ENCODE measurements at places on chromosomes 12 and 14. TPM values are rescaled to one million over a fixed set of nuclear protein-coding genes. Genes with fewer than 3 reads are reported as not detected.

DNA sequence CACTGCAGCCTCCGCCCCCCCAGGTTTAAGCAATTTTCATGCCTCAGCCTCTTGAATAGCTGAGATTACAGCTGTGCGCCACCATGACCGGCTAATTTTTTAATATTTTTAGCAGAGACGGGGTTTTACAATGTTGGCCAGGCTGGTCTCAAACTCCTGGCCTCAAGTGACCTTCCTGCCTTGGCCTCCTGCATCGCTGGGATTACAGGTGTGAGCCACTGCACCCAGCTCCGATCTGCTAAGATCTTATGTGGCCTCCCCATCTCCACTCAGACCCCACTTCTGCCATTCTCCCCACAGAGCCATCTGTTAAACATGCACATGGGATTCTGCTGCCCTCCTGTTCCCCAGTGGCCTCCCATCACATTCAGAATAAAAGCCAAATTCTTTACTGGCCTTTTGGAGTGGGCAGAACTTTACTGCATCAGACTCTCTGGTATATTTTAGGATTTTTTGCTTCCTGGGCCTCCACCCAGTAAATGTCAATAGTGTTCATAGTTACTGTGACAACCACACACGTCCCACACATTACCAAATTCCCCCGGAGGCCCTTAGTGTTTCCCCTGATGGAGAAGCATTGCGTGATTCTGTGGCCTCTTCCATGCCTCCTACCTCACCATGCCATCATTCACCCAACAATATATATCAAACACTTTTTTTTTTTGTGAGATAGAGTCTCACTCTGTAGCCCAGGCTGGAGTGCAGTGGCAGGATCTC lies 96.3 kb downstream of the PTPN11 start:
- no peaks in the 10 kb centered on the region for H3K4me1 ChIP-seq
- no peak for DNase-seq
- H3K4me3 ChIP-seq: no peak overlapping the region
- H3K27ac ChIP-seq: no peak overlapping the region
- no peaks in the 10 kb centered on the region for H3K27me3 ChIP-seq
- H3K36me3 ChIP-seq: no peaks in the 10 kb centered on the region

GRCh38 chr14:77559381-77559780 lies 57.1 kb downstream of the SPTLC2 start:
- H3K36me3 ChIP-seq: peaks cover 16% of the 10 kb centered on the region
- H3K27me3 ChIP-seq: no peaks in the 10 kb centered on the region
- H3K27ac ChIP-seq: no peak overlapping the region
- no peak overlapping the region for H3K4me3 ChIP-seq
- H3K4me1 ChIP-seq: no peaks in the 10 kb centered on the region

- no peak overlapping the region for H3K27ac ChIP-seq
- no peak overlapping the region for H3K4me3 ChIP-seq
- DNase-seq: no peak
- no peaks in the 10 kb centered on the region for H3K36me3 ChIP-seq
- no peaks in the 10 kb centered on the region for H3K27me3 ChIP-seq
Measured at GRCh38 chr12:121392325-121392716, 7.6 kb upstream of the RNF34 start.

DNA sequence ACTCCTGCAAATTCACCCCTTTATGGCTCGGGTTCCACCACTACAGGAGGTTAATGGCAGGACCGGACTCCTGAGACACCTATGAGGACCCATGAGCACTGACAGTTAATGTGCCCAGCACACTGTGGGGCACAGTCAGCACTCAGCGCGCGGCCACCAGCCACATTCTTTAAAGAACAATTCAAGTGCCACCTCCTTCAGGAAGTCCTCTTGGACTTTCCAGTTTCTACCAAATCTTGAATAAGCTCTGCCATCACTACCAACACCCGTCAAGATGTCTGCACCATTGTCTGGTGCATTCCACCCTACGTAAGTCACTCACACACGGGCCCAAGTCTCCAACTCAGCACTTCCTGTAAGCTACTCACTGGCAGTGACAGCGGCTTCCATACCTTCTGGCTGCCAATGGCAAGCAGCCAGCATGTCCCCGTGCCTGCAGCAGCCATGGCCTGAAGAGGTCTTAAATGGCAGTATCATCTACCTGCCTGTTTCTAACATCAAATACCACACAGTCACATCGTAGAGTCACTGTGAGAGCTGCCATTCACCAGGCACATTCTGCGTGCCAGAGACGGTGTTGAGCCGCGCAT lies 48.5 kb downstream of the CDC42BPB start:
- H3K4me3 ChIP-seq: no peak overlapping the region
- DNase-seq: peak; percentile 67
- H3K36me3 ChIP-seq: peaks cover 49% of the 10 kb centered on the region
- peaks cover 46% of the 10 kb centered on the region for H3K4me1 ChIP-seq
- peak overlapping the region; percentile 8 for H3K27ac ChIP-seq

The SERPINA12 gene
- not detected for total RNA-seq

The ASCL1 gene
- total RNA-seq: not detected

Measured in PC-9 (cell line).